NCI-H1092 (cell line): ENCODE measurements at places on chromosomes 2 and 18.

GRCh38 chr2:223759569-223760430 is 77.6 kb downstream of the AP1S3 start:
- DNase-seq: no peak

GRCh38 chr2:16763056-16763455 is 97.4 kb upstream of the CYRIA start:
- no peak for DNase-seq

- DNase-seq: no peak
These were observed 38.8 kb downstream of the CENPO start for GRCh38 chr2:24832073-24832461.

DNA sequence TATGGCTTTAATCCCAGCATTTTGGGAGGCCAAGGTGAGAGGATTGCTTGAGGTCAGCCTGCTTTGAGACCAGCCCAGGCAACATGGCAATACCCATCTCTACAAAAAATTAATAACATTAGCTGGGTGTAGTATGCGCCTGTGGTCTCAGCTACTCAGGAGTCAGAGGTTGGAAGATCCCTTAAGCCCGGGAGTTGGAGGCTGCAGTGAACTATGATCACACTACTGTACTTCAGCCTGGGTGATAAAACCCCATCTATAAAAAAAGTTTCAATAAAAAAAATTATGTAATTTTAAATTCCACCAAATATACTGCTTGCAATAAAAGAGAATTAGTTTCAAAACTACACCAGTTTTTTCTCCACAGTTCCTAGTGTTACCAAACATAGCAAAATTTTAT is 23.3 kb upstream of the CACNB4 start:
- DNase-seq: no peak

DNA sequence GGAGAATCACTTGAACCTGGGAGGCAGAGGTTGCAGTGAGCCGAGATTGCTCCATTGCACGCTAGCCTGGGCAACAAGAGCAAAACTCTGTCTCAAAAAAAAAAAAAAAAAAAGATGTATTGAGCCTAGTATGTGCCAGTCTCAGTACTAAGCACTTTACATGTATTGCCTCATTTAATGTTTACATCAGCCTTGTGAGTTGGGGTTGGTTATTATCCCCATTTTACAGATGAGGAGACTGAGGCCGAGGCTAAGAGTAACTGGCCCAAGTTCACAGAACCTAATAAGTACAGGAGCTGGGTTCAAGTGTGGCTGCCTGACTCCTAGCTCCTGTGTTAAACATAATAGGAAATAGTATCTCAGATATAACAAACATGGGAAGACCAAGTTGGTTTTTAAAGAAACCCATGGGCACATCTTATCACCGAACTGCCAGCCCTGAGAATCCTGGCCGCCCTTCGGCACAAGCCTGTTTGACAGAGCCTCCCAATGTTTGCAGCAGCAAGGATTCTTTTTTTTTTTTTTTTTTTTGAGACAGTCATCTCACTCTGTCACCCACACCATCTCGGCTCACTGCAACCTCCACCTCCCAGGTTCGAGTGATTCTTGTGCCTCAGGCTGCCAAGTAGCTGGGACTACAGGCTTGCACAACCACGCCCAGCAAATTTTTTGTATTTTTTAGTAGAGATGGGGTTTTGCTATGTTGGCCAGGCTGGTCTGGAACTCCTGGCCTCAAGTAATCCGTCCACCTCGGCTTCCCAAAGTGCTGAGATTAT is 24.2 kb upstream of the GMPPA start:
- no peak for DNase-seq

GRCh38 chr2:241009191-241009590 is 10.8 kb downstream of the SNED1 start:
- no peak for DNase-seq

DNA sequence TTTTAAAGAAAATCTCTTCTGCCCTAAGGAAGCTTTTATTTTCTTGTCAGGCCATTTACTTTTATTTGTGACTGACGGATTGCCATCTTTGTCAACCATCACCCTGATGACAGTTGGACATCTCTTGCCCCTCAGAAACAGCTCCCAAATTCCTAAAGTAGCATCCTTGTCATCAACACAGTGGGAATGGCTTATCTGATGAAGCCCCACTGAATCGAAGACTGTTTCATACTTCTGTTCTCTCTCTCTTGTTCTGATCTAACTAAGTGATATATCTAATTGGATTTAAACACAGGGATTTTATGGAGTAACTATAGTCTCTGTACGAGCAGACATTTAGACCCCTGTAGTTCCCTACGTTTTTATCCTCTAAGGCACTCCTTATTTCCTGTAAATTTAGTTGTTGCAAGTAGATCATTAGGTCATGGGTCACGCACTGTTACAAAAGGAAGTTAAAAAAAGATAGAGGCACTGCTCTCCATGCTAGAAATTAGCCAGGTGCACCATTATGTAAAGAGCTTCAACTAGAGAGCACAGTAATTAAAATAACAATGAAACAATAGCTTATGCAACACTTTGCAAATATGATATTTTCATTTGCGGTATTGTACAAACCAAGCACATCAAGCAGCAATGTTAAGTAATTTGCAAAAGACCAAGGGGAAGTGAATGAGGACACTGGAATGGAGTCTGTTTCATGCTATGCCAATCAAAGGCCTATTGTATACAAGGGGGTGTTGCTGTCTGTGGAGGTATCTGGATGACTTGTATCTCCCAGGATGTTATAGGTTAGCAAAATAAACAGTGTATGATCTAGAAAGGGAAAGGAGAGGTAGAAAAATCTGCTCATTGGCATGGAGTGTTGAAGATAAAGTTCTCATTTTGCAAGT is 284.7 kb downstream of the LRRTM1 start:
- no peak for DNase-seq

GRCh38 chr2:176080540-176081375 is 3.0 kb downstream of the EVX2 start:
- DNase-seq: no peak

GRCh38 chr2:237258116-237258515 is 155.8 kb downstream of the COL6A3 start:
- no peak for DNase-seq

- no peak for DNase-seq
These were observed 237.4 kb upstream of the SMAD2 start for GRCh38 chr18:48167897-48168253.

GRCh38 chr2:223998948-223999347 is 40.1 kb downstream of the SERPINE2 start:
- DNase-seq: no peak

- no peak for DNase-seq
These were observed 84.3 kb downstream of the RIT2 start for GRCh38 chr18:43031169-43031568.

DNA sequence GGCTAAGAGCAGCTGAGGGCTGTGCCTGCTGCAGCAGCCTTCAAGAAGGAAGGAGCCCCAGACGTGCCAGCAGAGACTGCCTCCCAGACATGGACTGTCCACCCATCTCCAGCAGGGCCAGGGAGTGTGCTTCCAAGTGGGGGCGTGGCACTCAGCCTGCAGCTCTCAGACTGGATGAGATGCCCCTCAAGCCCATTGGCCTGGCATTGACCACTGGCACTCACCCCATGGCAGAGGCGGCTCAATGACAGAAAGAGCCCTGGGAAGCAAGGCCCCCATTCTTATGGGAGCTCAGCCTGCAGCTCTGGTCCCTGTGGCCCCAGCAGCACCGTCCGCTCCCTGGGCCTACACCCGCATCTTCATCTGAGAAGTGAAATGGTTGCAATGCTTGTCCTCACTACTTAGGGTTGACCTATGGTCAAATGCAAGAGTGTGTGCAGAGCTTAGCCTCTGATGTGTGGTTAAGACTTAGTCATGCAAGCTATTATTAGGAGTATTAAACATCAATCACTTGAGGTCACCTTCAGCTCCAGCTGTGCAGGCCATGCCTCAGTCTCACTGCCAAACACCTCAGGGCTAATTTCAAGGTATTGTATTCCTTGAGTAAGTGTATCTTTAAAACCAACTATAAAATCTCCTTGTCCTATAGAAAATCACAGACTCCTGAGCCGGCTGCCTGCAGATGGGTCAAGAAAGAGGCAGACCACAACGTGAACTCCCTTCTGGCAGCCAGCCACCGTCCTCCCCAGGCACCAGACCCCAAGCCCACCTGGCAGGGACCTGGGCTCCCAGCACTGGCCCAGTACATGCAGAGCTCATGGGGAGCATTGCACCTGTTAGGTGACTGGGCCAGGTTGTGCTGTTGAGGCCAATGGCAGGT is 194.8 kb downstream of the NDUFA10 start:
- no peak for DNase-seq

- no peak for DNase-seq
These were observed 111.0 kb upstream of the GPC1 start for GRCh38 chr2:240324312-240325015.

DNA sequence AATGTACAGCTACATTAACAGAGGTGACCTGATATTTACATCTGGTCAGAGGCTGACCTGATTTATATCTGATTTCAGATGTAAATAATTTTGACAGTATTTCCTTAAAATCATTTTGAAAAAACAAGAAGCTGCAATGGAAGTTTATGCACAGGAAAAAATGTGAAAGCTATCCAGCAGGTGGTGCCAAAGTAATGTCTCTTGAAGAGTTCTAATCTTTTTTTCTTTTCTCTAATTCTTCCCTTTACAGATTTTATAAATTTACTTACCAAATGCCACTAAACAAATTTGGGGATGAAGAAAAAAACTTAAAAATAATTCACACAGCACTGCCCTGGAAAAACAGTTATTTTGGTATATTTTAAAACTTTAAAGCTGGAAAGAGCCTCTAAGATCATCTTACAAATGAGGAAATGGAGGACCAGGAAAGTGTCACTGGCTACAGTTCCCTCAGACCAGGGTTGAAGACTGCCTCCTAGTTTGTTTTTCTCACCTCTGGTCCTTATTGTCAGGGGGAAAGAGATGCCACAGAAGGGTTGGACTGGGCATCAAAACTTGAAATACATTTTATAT is 16.4 kb upstream of the FBLN7 start:
- DNase-seq: no peak

- DNase-seq: no peak
These were observed 1.2 kb downstream of the ASAP2 start for GRCh38 chr2:9207641-9208311.

DNA sequence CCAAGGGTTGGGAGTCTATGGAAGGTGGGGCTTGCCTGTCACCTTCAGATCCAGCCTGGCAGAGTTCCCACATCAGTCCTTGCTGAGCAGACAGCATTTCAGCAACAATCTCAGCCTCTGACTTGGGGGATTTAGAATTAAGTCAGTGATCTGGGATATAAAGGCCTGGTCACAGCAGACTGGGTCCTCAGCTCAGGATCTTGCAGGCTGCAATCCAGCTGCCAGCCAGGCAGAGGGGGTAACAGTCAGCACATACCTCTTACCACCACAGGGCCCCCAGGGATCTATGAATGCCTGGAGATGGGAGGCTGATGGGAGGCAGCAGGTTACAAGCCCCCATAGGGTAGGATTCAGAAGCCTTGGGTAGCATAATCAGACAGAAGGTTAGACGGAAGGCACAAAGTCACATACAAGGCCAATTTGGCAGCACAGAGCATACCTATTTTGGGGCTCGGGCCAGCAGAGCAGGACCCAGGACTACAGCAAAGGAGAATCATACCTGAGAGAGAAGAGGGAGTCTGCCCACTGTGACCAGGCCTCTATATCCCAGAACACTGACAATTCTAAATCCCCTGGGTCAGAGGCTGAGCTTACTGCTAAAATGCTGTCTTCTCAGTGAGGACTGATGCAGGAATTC is 163.5 kb downstream of the MTCL1 start:
- DNase-seq: no peak

DNA sequence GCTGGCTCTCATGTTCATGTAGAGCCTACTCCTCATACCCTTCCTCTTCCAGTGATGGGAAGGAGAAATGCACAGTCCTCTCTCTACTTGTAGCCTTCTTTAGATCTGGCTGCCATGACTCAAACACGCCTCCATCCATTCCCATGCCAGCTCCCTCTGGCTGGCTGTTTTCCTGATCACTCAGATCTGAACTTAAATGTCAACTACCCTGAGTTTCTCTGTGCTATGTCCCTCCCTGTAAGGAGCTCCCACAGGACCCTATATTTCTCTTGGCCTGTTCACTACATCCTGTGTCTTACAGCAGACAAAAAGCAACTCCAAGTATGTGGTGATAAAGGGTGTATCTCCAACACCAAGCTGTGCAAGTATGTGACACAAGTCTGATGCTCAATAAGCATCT is 152.4 kb downstream of the TCF4 start:
- no peak for DNase-seq

- DNase-seq: no peak
These were observed 123.9 kb upstream of the SRD5A2 start for GRCh38 chr2:31704561-31705212.

GRCh38 chr2:203706403-203706802 is at the start of gene CD28:
Gene CD28, plus strand, starts transcription at chr2:203706639. Its CDS starts 58 bp downstream, at chr2:203706697.
- DNase-seq: no peak
